H7 (cell line): ENCODE measurements at places on chromosomes 6 and 20. TPM values are rescaled to one million over a fixed set of nuclear protein-coding genes. Genes with fewer than 3 reads are reported as not detected.

DNA sequence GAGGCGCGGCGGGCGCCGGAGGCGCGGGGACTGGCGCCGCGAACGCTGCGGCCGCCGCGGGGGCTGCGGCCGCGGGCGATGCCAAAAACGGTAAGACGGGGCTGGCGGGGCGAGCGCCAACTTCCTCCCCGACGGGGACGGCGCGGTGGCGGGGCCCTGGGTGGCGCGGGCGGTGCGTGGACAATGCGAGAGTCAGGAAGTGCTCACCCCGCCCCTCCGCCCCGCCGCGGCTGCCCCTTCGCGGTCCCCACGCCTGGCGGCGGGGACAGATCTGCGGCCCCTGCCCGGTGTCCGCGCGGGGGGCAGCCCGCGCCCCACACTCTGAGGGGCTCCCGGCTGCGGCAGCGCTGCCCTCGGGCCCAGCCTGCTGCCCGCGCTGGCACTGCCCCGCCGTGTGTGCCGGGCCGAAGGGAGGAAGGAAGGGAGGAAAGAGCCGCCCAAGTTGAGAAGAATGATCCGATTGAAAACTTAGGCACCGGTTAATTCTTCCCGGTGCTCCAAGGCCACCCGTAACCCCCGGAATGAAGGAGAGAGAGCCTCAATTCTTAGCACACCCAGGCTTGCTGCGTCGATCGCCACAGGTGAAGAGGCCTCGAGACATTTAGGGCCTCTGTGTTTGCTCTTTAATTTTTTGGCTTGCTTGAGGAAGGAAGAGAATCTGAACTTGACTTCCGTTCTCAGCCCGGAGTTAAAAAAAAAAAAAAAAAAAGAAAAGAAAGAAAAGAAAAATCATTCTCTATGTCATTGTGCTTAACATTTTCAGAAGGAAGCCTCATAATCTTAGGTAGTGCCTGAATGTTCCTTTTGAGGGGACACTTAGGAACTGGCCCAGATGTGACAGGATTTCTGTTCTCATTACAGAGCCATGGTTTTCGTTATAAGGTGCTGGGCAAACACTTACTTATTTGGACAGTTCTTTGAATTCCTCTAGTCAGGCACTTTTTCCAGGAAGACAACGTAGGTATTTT lies 982 bp downstream of the HECA start:
- DNase-seq = peak; percentile 67

GRCh38 chr6:162345051-162345511 lies 382.5 kb downstream of the PRKN start:
- DNase-seq = no peak

DNA sequence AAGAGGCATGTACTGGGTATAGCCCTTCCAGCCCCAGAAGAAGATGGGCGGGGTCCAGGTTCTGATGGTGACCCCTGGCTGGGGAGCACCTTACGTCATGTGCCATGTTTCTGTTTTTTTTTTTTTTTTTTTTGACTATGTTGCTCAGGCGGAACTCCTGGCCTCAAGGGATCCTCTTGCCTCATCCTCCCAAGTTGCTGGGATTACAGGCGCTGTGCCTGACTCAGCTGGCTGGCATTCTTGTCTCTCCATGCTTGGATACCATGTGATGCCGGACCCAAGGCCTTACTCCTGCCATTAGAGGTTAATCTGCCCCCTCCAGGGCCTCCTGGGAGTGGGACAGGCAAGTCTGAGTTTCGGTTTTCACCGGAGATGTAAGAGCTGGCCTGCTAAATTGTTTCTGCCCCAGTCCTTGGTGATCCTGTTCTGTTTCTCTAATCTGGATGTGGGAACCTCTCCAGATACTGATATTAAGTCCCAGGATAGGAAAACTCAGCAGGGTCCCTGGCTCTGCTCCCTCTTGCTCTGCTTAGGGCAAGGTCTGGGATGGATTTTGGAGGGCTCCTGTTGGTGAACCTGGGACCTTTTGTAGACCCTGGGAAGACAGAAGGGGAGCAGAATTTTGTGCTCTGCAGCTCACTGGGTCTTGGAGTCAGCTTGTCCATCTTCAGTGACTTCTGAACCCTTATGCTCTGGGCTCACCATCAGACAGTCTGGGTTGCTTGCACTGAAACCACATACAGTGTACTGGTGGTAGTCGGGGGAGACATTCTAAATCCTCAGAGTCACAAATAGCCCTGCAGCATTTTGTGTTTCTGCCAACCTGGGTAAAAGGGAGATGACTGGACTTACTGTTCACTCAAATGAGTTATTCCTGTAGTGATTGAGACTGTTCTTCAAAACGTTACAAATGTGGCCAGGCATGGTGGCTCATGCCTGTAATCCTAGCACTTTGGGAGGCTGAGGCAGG lies 45.1 kb downstream of the PTK7 start:
- DNase-seq = peak; percentile 44

GRCh38 chr6:54083287-54083686 lies 28.0 kb upstream of the MLIP start:
- DNase-seq = no peak

DNA sequence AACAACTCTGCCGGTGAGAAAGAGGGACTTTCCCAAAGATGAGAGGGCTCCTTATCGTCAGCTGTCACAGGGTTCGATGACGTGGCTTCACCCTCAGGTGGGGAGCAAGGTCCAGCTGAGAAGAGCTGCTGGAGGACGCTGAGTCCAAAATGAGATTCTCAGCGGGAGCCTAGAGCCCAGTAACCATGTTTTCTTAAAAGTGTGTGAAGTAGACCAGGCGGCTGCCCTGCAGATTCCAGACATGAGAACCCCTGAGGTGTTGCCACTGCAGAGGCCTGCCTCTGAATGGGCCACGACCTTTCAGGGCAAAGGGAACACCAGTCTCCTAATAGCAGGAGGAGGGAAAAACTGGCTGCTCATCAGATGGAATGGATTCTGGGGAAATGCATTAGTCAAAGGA lies 375.1 kb downstream of the BTBD9 start:
- DNase-seq = no peak

GRCh38 chr6:24455061-24455460 lies 34.3 kb downstream of the GPLD1 start:
- DNase-seq = peak; percentile 41

DNA sequence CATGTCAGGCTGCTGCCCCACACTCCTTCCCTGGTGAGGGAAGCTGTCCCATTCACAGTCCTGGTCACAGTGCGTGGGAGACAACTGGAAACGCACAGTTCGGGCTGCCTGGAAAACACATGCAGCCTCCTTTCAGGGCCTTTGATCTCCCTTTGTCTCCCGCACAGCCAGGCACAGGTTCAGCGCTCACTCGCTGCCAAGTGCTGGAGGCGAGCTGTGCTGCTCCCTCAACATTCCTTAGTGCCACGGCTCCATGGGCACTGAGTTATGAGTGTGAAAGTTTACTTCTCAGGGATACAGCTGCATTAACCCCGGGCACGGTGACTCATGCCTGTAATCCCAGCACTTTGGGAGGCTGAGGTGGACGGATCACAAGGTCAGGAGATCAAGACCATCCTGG lies 9.1 kb downstream of the YTHDF1 start:
- DNase-seq = no peak

DNA sequence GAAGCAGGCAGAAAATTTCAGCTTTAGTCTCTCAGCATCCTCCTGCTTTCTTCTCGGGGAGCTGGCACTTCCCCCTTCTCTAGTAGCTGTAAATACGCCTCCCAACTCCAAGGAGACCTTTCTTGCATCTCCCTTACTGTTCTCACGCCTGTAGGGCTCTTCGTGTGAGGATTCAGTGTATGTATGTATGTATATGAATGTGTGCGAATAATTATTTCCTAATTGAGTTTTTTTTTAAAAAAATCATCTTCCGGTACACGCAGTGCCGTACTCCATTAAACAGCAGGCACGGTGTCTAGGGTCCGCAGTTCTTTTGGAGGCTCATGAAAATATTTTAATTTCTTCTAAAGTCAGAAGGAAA lies 85.4 kb downstream of the HFE start:
- DNase-seq = peak; percentile 36

DNA sequence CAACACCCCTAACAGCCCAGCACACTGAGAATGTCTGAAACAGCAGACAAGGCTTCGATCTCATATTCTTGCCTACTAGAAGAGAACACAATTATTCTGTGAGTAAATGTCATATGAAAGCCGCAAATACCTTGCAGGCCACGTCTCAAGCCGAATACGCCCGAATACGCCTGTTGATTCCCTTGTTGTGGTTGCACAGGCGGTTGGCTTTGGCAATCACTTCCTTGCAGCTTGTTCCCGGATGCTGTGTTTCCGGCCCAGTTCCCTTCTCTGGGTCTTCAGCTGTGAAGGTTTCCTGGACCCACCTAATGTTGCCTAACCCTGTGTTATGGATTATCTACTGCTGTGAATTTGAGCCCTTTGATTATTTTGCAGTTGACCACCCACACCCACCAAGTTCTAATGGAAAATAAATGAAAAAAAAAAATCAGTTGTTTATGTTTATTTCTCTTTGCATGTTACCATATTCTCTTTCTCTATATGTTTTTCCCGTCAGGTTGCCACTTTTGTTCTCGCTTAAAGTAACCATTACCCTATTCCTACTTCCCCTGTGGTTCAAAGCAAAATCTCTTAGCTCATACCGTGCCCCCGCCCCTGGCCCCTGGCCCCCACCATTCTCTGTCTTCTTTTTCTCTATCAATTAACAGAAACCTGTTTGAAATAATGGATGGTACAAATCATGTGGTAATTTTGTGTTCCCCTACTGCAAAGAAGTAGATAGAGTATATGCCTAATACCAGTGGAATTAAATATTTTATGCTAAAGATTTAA lies 172.4 kb downstream of the ADGB start:
- DNase-seq = no peak

DNA sequence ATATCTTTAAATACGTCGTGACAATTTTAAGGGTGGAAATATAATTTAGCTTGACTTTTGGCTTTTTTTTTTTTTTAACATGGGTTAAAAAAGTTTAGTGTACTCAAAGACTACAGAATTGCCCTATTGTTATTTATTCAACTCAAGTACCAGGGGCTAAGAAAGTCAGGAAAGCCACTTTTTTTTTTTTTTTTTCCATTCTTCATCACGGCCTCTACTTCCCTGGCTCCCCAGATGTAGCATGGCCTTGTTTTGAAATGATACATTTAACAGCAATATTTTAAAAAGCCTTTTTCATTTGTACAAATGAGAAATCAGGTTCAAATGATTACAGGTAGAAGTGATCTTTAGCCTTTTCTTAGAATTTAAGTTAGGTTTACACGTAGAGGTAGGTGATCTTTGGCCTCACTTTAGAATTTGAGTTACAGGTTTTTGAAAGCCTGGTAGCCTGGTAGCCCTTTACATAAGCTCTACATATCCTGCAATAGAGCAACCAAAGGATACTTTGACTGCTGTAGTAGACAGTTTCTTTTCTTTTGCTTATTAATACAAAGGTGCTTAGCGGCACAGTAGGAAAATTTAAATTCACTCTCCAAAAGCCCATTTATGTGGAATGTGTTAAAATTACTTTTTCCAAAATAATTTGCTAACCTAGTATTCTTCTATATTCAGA lies 160.5 kb upstream of the MMS22L start:
- peak; percentile 2 for DNase-seq

- DNase-seq = no peak
These were observed 199.4 kb upstream of the ZNF184 start for GRCh38 chr6:27672113-27672799.

DNA sequence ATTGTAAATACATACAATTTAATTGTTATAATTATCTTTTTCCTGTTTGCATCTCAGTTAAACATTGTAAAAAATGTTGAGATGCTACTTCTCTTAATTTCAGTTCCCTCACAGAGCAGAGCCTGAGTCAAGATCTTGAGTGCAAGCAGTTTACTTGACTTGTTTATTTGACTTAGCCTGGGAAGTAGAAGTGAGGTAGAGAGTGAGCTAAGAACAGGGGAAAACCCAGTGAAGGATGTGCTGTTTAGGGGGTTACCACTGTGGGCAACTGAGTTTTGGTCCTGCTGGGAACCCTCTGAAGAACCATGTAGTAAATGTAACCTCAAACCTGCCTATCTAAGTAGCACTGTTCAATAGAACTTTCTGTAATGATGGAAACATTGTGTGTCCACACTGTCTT lies 495.2 kb upstream of the FLRT3 start:
- DNase-seq = no peak

DNA sequence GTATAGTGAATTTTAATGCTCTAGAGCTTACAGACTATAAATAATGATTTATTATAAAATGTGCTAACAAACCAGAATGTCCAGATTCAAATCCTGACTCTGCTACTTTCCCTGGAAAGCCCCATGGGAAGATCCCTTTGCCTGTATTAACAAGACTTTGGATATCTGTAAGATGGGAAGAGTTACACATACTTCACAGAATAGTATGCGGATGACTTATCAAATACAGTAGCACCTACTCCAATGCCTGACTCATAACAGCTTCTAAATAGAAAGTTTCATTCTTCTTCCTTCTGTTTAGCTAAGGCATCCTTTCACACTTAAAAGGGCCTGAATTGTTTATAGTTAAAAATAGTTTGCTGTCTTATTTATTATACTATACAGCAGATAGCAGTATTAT lies 166.3 kb downstream of the KCNQ5 start:
- DNase-seq = no peak

GRCh38 chr20:60131375-60131774 lies 173.2 kb downstream of the CDH26 start:
- no peak for DNase-seq

- DNase-seq = no peak
These were observed 87.9 kb downstream of the CD40 start for GRCh38 chr20:46206025-46206424.

DNA sequence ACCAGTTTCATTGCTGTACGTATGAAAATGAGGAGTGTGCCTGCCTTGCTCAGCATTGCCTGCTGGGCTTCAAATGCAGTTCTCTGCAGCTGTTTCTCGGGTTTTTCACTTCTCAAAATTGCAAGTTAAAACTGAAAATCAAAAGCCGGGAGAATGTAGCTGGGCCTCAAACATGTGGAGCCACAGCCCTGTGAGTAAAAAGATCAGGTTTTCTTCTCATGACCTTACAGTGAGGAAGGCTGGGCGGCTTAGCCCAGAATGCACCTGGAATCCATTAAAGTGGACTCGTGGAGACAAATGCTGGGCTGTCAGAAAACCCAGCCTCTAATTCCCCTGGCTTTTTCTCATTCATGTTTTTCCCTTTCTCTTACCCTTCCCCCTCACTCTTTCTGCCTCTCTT lies 34.4 kb downstream of the DSE start:
- no peak for DNase-seq

DNA sequence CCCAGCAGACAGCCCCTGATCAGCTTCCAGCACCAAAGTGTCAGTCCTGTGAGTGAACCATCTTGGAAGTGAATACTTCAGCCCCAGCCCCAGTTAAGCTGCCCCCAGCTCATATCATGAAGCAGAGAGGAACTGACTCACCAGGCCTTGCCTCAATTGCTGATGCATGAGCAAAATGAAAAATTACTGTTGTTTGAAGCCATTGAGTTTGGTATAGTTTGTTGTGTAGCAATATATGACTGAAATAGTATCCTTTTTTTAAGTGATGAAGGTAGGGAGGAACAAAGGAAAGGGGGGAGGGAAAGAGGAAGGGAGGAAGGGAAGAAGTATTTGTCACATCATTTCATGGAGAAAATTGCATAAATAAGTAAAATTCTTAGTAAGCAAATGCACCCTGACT lies 266.4 kb downstream of the MAFB start:
- no peak for DNase-seq

- peak; percentile 73 for DNase-seq
These were observed 417.3 kb upstream of the ARID1B start for GRCh38 chr6:156359912-156360311.

Gene NKX2-2
- total RNA-seq = 0.45 TPM in 1 of 2 replicates, not detected in the other

Gene GGTLC1
- not detected in 2 replicates for total RNA-seq

Gene OR2H1
- not detected in 2 replicates for total RNA-seq

Gene MTFR2
- 2.6 and 5.7 TPM in 2 replicates for total RNA-seq

Gene SERPINB6
- total RNA-seq = 26.8 and 34.1 TPM in 2 replicates

Gene FAM209B
- total RNA-seq = 0.33 and 0.59 TPM in 2 replicates

Gene FRMD1
- 0.11 TPM in 1 of 2 replicates, not detected in the other for total RNA-seq

Gene KCNK16
- total RNA-seq = not detected in 2 replicates

Gene CTCFL
- 8.2 and 14.2 TPM in 2 replicates for total RNA-seq

Gene CUL7
- total RNA-seq = 19.6 and 39.2 TPM in 2 replicates
